Activated T-cell treated with anti-CD3 and anti-CD28 coated beads, Interleukin-2, amount 50 U/mL, for 72 hours (primary cell): ENCODE measurements at places on chromosomes 6 and 20. TPM values are rescaled to one million over a fixed set of nuclear protein-coding genes. Genes with fewer than 3 reads are reported as not detected.

The SCGN gene
- not detected for total RNA-seq

The FHL5 gene
- not detected for total RNA-seq

The IL22RA2 gene
- not detected for total RNA-seq

The LY6G6C gene
- total RNA-seq = 0.25 TPM

The CDK19 gene
- 31.9 TPM for total RNA-seq

The RFX6 gene
- total RNA-seq = not detected

The ABRACL gene
- 82.7 TPM for total RNA-seq

The PTCRA gene
- total RNA-seq = not detected

The NR2E1 gene
- not detected for total RNA-seq

The SPTLC3 gene
- total RNA-seq = 1.4 TPM

The OR12D3 gene
- total RNA-seq = not detected

The SLC13A3 gene
- not detected for total RNA-seq
